NCI-H510A treated with DMSO at 0.1 percent for 48 hours (cell line): ENCODE measurements at places on chromosomes 1 and 21.
A peak's percentile ranks its signal among the peaks of the same experiment; 100 is the strongest.

GRCh38 chr1:76659171-76659940 lies 207.9 kb upstream of the ST6GALNAC5 start:
- no peak for DNase-seq

- no peak for DNase-seq
These were observed 33.5 kb downstream of the XKR8 start for GRCh38 chr1:27993241-27993640.

- no peak for DNase-seq
These were observed 5.2 kb upstream of the LRRC8D start for GRCh38 chr1:89815611-89816010.

GRCh38 chr1:22586356-22587130 lies 23.3 kb downstream of the EPHA8 start:
- DNase-seq, result no peak

GRCh38 chr21:15397258-15397657 lies 332.5 kb upstream of the NRIP1 start:
- DNase-seq, result no peak

DNA sequence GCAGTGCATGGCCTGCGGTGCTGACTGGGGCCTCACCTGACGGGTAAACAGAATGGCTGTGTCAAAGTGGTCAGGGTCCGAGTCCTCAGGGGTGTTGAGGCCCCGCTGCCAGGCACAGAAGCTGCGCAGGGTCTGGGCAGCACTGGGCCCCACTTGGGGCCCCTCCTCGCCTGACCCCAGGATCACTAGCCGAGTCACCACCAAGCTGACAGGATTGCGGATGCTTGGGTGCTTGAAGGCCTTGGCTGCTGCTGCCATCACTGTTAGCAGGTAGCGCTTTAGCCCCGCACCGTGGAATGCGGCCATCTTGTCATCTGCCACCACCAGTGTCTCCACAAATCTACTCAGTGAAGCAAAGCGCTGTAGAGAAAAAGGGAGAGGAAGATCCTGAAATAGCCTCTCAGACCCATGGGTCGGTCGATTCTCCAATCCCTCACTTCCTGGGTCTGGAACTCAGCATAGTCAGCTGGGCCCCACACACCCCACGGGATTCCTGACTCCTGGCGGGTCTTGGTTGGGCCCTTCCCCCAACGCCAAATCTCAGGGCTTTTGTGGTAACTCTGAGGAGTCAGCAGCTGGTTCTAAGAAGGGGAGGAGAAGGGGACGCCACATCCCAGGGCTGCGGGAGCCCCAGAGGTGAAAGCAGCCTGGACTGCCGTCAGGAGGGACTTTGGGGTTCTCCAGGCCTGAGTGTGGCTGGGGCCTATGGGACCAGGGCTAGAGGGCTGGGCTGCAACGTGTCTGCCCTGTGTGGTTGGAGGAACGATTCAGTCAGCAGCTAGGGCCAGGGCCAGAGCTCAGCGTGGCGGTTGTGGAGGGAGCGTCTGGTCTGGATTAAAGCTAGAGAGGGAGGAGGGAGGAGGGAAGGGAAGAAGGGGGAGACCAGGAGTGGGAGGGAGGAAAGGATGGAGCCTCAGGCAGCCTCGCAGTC lies 2.1 kb downstream of the ADAMTS4 start:
- no peak for DNase-seq

DNA sequence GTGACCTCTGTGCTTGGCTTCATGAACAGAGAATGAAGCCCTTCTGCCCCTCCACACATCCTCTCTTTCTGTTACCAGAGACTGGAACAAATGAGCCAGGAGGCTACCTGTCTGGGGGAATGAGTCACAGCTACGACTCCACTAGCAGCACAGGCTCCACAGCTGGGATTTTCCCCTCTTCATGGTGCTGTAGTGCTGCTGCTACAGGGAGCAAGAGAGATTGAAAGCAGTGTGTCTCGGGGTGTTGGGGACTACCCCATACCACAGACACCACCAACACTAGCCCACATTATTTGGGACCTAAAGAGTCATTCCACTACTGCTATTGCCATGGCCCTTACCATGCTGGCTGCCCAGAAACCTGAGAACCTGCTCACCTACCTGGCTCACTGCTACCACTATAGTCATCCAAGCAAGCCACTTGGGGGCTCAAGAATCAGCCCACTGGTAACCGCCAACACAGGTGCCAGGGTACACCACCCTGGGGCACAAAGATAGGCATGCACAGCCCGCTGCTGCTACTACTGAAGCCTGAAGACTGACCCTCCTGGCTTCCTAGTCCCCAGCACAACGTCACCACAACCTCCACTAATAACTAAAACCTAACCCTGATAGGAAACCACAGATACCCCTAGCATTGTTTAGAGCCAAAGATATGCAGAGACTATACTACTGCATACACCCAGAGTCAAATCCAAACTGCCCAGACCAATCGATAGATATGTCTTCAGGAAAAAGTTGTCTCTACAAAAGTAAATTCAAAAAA lies 17.7 kb downstream of the CD1E start:
- DNase-seq, result no peak

- DNase-seq, result no peak
These were observed 49.4 kb downstream of the C1orf198 start for GRCh38 chr1:230818901-230819300.

GRCh38 chr21:31366825-31367224 lies 22.8 kb upstream of the TIAM1 start:
- no peak for DNase-seq

GRCh38 chr1:185567440-185567839 lies 166.8 kb upstream of the HMCN1 start:
- no peak for DNase-seq

DNA sequence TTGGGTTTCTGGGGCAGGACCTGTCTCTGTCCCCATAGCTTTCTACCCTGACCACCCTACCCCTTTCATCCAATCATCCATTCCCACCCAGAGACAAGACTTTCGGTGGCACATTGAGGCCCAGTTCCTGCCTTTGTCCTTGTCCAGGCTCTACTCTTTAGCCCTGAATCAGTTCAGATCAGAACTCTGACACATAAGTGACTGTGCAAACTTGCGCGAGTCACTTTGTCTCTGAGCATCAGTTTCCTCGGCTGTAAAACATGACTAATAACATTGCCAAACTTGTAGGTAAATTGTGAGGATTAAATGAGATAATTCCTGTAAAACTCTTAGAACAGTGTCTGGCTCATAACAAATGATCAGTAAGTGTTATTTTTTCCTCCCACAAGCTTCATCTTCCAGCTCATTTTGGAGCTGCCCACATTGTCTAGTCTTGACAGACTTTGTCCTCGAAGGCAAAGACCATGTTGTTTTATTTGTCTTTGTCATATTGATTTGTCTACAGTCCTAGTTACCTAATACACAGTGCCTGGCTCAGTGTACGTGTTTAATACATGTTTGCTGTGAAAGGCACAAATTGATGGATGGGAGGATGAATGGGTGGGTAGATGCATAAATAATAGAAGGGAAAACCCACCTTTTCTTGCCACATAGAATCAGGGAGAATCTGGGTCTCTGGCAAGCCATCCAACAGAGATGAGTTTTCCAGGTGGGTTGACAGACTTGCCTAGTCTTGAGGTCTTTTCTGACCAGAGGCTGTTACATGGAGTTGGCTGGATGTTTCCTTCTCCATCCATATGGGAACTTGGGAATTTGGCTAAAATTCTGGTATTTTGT lies 262.9 kb downstream of the OMA1 start:
- no peak for DNase-seq

GRCh38 chr1:39832294-39832693 lies 43.6 kb upstream of the BMP8B start:
- peak; percentile 100 for DNase-seq

DNA sequence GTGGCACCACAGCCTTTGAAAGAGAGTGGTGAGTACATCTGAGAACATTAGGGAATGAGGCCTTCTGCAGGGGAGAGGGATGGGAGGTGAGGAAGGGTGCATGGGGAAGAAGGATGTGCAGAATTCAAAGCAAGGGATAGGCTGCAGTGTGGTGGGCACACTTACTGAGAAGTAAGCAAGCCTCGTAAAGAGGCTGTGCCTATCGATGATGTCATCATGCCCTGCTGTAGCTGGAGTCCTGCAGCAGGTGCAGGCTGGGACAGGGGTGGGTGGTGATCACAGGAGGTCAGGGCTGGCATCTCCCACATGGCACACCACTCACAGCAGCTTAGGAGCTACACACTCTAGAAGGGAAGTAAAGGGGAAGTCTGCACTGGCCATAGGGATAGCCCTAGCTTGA lies 16.2 kb downstream of the ZSCAN20 start:
- no peak for DNase-seq

DNA sequence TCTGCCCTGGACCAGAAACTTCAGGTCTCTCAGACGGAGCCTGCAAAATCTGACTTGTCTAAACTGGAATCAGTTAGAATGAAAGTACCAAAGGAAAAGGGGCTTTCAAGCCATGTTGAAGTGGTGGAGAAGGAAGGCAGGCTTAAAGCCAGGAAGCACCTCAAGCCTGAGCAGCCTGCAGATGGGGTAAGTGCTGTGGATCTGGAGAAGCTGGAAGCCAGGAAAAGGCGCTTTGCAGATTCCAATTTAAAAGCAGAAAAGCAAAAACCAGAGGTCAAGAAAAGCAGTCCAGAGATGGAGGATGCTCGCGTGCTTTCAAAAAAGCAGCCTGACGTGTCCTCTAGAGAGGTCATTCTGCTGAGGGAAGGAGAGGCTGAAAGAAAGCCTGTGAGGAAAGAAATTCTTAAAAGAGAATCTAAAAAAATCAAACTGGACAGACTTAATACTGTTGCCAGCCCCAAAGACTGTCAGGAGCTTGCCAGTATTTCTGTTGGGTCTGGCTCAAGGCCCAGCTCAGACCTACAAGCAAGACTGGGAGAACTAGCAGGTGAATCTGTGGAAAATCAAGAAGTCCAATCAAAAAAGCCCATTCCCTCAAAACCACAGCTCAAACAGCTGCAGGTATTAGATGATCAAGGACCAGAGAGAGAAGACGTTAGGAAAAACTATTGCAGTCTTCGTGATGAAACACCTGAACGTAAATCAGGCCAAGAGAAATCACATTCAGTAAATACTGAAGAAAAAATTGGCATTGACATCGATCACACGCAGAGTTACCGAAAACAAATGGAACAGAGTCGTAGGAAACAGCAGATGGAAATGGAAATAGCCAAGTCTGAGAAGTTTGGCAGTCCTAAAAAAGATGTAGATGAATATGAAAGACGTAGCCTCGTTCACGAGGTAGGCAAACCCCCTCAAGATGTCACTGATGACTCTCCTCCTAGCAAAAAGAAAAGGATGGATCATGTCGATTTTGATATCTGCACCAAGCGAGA lies 46.6 kb downstream of the ZBTB17 start:
- DNase-seq, result no peak
